PC-9 (cell line): ENCODE measurements at places on chromosomes 3 and 15.

DNA sequence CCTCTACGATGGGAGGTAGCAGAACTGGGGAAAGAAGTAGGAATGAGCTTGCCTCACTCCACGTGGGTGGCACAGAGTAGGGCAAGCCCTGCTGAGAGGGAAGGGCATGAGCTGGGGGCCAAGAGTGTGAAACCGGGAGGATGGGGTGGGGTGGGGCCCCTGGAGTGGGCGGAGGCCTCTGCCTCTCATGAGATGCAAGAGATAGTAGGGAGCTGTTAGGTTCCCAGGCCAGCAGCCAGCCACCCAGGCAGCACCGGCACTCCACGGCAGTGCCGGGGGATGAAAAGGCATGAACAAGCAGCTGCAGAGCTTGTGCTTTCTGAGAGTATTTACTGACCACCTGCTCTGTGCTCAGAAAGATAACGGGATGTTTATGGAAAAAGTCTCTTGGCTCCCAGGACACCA lies 24.4 kb upstream of the PLA2G4E start:
- no peak for DNase-seq

DNA sequence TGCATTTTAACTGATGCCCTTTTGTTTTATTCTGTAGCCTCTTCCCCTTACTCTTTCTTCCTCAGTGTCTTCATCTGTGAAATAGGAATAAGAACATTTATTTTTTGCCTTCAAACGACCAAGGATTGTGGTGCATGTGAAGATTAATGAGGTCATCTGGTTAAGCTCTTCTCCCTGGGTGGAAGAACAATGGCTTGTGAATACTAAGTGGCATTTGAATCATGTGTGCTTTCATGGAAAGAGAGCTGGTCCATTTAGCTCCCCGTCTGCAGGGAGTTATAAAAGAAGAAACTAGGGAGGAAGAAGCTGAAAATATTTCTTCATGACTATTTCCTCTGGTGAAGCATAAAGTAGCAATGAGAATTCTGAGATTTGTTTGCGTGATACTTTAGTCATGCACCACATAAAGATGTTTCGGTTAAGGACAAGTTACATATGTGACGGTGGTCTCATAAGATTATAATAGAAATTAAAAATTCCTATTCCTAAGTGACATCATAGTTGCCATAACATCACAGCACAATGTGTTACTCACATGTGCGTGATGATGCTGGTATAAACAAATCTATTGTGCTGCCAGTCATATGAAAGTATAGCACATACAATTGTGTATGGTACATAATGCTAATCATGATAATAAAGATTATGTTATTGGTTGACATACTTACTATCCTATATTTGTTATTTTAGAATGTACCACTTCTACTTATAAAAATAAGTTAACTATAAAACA lies 374.3 kb downstream of the RBMS3 start:
- no peak for DNase-seq

- no peak for DNase-seq
Observed at GRCh38 chr15:48939648-48940047, 24.1 kb downstream of the SHC4 start.

GRCh38 chr15:67741308-67741707 lies 84.0 kb upstream of the SKOR1 start:
- DNase-seq = no peak

DNA sequence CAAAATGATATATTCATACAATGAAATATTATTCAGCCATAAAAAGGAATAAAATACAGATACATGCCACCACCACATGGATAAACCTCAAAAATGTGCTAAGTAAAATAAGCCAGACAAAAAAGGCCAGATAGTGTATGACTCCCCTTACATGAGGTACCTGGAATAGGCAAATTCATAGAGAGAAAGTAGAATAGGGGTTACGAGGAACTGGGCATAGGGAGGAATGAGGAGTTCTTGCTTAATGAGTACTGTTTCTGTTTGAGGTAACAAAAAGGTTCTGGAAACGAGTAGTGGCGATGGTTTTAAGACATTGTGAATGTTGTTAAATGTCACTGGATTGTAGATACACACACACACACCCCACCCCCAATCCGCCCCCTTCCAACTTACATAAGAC lies 8.2 kb downstream of the RAF1 start:
- no peak for DNase-seq

GRCh38 chr3:24237971-24238706 lies 256.5 kb downstream of the THRB start:
- DNase-seq = peak; percentile 63

DNA sequence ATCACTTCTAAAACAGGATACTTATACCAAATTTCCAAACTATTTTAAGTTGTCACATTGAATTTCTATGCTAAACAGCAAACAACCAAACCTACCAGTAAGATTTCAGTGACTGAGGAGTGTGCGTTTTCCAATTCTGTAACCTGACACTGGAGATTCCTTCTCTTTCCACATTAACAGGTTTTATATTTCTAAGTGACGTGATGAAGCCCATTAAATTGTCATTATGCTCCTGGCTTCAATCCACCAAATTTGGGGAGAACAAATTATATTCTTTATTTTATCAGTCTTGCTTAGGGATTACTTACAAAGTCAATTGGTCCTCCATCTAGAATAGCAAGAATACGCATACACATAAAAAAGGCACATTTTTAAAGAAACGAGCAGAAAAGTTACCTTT lies 764.8 kb upstream of the NR2F2 start:
- no peak for DNase-seq
